Stimulated activated naive CD8-positive, alpha-beta T cell treated with anti-CD3 and anti-CD28 coated beads, Interleukin-15, Interleukin-2, amounts not matched to agents 100 U/mL and 50 U/mL, for 24 hours (primary cell): ENCODE measurements at places on chromosomes 1 and 21.

- no peak for DNase-seq
Measured at GRCh38 chr1:180309338-180309737, 79.3 kb downstream of the LHX4 start.

- no peak for DNase-seq
Measured at GRCh38 chr1:81717230-81717629, 83.5 kb upstream of the ADGRL2 start.

- DNase-seq: peak; percentile 51
Measured at GRCh38 chr1:41673806-41674205, 189.3 kb upstream of the EDN2 start.

DNA sequence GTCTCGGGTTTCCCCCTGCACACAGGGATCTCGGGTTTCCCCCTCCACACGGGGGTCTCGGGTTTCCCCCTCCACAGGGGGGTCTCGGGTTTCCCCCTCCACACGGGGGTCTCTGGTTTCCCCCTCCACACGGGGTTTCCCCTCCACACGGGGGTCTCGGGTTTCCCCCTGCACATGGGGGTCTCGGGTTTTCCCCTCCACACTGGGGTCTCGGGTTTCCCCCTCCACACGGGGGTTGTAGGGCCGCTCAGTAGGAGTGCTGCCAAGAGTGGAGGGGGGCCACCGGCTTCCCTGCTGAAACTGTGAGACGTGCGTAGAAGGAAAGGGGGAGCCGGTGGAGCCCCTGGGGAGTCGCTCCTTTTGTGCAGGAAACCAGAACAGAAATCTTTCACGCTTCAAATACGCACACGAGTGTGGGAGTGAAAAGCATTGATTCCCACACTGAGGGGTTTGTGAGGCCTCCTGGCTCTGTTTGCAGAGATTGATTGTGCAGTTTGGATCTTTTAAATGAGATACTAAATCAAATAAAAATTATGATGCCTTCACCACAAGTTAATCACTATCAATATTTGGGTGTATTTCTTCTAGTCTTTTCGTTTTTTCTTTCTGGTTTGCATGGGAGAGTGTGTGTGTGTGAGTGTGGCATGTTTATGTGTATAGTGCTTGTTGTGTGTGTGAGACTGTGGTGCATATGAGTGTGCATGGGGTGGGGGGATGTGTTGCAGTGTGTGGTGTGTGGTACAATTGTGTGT is 54.3 kb upstream of the TRAPPC10 start:
- no peak for DNase-seq

- DNase-seq: no peak
Measured at GRCh38 chr21:14303731-14304488, 79.0 kb downstream of the HSPA13 start.

DNA sequence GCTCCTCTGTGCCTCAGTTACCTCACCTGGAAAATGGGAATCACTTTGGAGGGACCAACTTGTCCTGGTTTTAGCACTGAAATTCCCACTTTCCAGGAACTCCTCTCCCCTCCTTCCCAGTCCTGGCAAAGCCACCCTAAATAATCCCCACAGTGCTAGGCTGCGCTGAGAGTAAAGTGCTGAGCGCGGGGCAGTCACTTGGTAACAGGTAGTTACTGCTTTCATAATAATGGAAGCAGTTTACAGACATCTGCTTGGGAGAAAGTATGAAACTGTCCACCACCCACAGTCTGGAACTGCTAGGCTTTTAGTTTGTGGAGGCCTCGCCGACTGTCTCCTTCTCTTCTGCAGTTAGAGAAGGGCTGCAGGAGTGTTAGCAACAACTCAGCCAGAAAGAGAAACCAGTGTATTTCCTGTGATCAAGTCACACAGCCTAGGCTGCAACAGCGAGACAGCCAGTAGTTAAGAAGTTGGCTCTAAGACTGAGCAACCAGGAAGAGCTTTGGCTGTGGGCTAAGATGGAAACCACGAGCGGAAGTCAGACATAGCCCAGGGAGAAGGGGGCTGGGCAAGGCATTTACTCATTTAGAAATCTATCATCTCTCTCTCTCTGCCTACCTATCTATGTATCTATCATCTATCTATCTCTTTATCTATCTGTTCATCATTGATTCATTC is 30.8 kb upstream of the ABCG1 start:
- DNase-seq: peak; percentile 72
